SK-N-MC (cell line): ENCODE measurements at places on chromosomes 2 and 18.

GRCh38 chr2:125730921-125731320 is 925.0 kb upstream of the GYPC start:
- no peak for DNase-seq

DNA sequence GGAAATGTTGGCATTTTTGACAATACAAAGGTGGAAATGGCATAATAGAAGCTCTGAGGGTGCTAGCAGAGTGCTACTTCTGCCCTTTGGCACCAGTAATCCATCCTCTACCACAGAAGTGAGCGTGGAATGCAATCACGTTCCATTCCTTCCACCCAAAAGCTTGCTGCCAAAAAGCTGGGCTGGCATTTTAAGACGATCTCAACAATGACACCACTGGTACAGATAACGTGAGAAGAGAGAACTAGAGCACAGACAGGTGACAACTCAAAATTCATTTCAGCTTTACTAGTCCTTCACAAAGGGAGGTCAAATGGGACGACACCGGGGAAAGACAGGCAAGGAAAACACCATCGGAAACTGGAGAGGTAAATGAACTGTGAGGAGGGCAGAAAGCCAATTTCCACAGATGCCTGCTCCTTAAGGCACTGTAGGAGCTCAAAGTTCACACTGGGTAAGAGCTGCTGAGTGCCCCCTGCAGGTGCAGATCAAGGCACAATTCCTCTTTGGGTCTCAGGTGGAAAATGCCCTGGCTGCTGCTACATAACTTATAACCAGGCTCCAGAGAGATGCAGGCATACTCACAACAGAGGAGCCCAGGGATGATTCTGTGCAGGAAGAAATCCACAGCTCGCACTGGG is 50.7 kb upstream of the RNU4ATAC start:
- no peak for DNase-seq

DNA sequence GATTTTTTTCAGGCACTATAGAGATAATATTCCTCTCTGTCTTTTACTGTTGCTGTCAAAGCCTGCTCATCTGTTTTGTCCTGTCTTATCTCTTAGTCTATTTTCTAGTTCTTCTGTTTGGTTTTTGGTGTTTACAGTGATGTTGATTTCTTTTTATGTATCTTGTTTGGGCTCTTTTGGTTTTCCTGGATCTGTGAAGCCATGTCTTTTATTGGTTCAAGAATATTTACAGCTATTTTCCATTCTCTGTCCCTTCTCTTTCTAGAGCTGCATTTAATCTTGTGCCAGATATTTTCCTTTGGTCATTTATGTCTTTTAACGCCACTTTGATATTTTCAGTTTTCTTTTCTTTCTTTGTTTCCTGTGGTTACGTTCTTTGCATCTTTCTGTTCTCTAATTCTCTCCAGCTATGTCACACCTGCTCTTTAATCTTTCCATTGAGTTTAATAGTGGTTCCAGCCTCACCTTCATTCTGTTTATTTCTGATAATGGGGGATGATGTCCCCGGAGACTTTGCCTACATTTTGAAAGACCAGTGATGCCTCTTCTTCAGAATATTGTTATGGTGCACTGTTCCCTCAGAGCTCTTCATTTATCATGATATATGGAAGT is 32.0 kb downstream of the SMCHD1 start:
- DNase-seq = no peak

- no peak for DNase-seq
These were observed 3.9 kb downstream of the DUSP28 start for GRCh38 chr2:240563951-240564560.

DNA sequence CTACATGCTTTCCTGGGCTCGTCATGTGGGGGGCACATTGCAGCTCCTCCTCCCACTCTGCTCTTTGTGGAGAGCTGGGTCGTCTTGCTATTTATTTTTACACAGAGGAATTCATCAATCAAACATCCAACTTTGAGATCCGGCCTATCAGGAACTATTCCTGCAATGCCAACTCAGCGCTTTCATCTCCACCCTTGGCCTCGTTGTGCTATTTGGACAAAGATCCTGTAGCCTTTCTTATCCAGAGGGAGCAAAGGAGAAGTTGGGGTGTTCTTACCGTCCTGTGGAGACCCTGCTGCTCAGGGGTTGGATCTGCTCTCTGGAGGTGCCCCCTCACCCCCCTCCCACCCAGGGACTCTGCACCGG is 92.1 kb downstream of the ASB1 start:
- no peak for DNase-seq

DNA sequence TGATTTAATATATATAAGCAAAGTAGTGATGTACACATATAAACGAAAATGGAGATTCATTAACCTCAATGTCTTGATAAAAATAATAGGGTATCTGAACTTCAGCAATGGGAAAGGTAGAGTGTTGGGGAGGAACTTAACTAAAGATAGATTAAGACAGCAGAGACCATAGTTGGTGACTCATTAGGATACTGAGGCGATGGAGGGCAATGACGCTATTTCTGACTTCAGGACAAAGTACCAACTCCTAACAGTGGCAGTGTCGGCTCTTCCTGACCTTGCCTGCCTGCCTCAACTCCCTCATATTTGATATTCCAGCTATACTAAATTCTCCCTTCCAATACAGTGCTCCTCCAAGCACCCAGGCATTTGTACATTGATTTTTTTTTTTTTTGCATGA is 98.6 kb downstream of the CDH2 start:
- DNase-seq = no peak

GRCh38 chr18:79396431-79397246 is 909 bp downstream of the NFATC1 start:
- DNase-seq = no peak

DNA sequence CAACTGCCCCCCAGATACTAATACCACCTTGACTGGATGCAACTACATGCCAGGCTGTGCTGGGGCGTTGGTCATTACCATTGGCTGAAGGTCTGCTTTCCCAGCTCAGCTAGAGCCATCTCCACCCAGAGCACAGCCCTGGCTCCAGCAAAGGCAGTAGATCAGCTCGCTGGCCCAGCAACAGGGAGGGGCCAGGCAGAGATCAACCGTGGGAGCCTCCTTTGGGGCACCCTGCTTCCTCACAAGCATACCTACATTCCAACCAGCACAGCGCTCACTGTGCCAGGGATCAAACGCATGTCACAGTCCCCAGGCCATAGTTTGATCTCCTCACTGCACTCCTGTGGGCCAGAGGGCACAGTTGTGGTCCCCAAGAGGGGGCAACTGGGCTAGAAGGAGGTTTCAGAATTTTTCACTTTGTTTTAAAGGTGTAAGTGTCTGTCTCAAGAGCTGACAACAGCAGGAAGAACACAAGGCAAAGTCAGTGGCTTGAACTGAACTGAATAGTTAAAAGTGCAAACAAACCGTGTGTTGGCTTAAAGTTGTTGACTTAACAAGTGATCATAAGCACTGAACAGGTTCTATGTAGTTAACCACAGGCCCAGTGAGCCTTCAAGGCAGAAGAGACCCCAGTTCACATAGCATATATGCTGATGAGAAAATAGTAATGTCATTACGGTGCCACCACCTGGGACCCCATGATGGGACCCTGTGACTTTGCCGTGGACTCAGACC is 70.1 kb upstream of the BZW1 start:
- DNase-seq = no peak

- DNase-seq = no peak
These were observed 2.1 kb downstream of the MBP start for GRCh38 chr18:77130229-77131099.

DNA sequence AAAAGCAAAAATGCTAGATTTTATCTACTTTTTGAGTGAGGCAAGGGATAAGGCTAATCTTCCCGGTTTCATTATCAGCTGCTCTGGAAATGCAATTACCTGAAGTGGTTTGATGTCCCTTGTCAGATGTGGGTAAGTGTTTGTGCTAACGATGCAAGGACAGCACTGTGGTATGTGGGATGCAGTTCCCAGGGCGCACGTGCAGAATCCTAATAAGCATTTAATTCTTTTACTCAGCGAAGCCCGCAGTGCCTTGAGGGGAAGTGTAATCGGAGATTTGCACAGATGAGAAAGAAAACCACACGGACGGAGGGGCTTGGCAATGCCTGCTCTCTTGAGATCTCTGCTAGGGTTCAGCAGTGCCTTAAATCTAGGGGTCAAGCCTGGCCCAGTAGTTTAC is 108.5 kb upstream of the LYPD6 start:
- DNase-seq = no peak
